ENCODE measurements at places on chromosomes 16 and 17. TPM values are rescaled to one million over a fixed set of nuclear protein-coding genes. Genes with fewer than 3 reads are reported as not detected.

- H3K27me3 ChIP-seq = no peaks in the 10 kb centered on the region
- no peak overlapping the region for H3K4me3 ChIP-seq
- no peak for DNase-seq
Observed at GRCh38 chr16:16067127-16067526, 117.7 kb downstream of the ABCC1 start.

GRCh38 chr16:4240624-4241023 lies 1.3 kb downstream of the SRL start:
- H3K4me3 ChIP-seq = no peak overlapping the region
- no peaks in the 10 kb centered on the region for H3K36me3 ChIP-seq
- no peaks in the 10 kb centered on the region for H3K27me3 ChIP-seq
- DNase-seq = no peak
- no peaks in the 10 kb centered on the region for H3K4me1 ChIP-seq
- H3K27ac ChIP-seq = no peak overlapping the region

- no peak overlapping the region for H3K4me3 ChIP-seq
- H3K27me3 ChIP-seq = peaks cover 17% of the 10 kb centered on the region
- H3K27ac ChIP-seq = no peak overlapping the region
- H3K4me1 ChIP-seq = no peaks in the 10 kb centered on the region
- H3K36me3 ChIP-seq = no peaks in the 10 kb centered on the region
Observed at GRCh38 chr16:89000207-89000959, 23.4 kb upstream of the CBFA2T3 start.

- H3K4me1 ChIP-seq = no peaks in the 10 kb centered on the region
- DNase-seq = no peak
- no peak overlapping the region for H3K4me3 ChIP-seq
- peaks cover 5% of the 10 kb centered on the region for H3K36me3 ChIP-seq
- H3K27ac ChIP-seq = no peak overlapping the region
Observed at GRCh38 chr17:80839970-80840369, 151.7 kb upstream of the CHMP6 start.

DNA sequence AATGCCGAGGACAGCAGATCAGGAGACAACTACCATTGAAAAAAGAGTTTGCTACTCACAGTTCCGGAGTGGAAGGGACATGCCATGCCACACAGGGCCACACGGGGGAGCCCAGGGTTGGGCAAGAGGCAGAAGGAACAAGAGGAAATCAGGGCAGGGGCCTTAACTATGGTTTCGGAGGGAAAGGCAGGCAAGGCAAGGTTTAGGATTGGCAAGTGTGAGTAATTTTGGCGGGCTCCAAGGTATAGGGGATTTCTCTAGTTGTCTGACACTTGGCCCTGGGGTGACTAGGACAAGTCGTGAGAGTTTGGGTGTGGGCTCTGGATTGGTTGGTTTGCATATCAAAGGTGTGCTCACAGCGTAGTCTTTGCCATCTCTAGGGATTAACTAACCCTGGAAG lies 27.0 kb upstream of the NTN1 start:
- DNase-seq = peak; percentile 98
- no peaks in the 10 kb centered on the region for H3K4me1 ChIP-seq
- no peaks in the 10 kb centered on the region for H3K36me3 ChIP-seq

DNA sequence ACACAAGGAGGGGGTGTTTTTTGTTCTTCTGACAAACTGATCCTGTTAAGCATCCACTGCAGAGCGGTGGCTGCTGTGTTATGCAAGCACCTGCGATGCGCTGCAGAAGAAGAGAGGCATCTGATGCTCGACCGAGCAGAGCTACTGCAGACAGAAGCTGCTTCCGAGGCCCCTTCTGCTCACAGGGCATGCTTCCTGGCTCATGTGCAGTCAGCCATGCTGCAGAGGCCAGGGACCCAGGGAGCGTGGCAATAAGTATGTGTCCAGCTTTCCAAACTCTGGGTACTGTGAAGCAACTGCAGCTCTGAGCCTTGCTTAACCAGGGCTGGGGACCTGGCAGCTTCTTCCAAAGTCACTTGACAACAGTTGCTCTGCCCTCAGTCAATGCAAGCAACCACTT lies 448.6 kb upstream of the RBFOX1 start:
- no peak overlapping the region for H3K4me3 ChIP-seq
- no peaks in the 10 kb centered on the region for H3K36me3 ChIP-seq
- no peaks in the 10 kb centered on the region for H3K27me3 ChIP-seq
- no peak overlapping the region for H3K27ac ChIP-seq
- no peaks in the 10 kb centered on the region for H3K4me1 ChIP-seq

- H3K36me3 ChIP-seq = no peaks in the 10 kb centered on the region
- H3K27me3 ChIP-seq = no peaks in the 10 kb centered on the region
- DNase-seq = no peak
- H3K4me1 ChIP-seq = no peaks in the 10 kb centered on the region
Observed at GRCh38 chr17:59848385-59848668, 44.4 kb downstream of the TUBD1 start.

- H3K4me3 ChIP-seq = no peak overlapping the region
- H3K27ac ChIP-seq = no peak overlapping the region
- no peaks in the 10 kb centered on the region for H3K36me3 ChIP-seq
- H3K27me3 ChIP-seq = no peaks in the 10 kb centered on the region
- peaks cover 7% of the 10 kb centered on the region for H3K4me1 ChIP-seq
Observed at GRCh38 chr17:72838068-72838467, 254.4 kb downstream of the SLC39A11 start.

GRCh38 chr17:66002063-66002585 lies 189.8 kb downstream of the CEP112 start:
- H3K4me1 ChIP-seq = no peaks in the 10 kb centered on the region
- H3K27ac ChIP-seq = no peak overlapping the region
- H3K4me3 ChIP-seq = no peak overlapping the region
- DNase-seq = no peak
- no peaks in the 10 kb centered on the region for H3K27me3 ChIP-seq

- H3K36me3 ChIP-seq = peaks cover 25% of the 10 kb centered on the region
- peak within 1 kb of the TSS; percentile 87 for H3K27ac ChIP-seq
- peak; percentile 92 for DNase-seq
- peaks cover 2% of the 10 kb centered on the region for H3K4me1 ChIP-seq
- peaks cover 16% of the 10 kb centered on the region for H3K27me3 ChIP-seq
Observed at GRCh38 chr17:38704606-38705522, at the start of gene MLLT6. TSS of gene MLLT6 (plus strand) at chr17:38705273. CDS start at chr17:38705633, 360 bp downstream.

GRCh38 chr16:55081622-55082590 lies 151.2 kb downstream of the IRX5 start:
- H3K36me3 ChIP-seq = no peaks in the 10 kb centered on the region
- H3K27me3 ChIP-seq = no peaks in the 10 kb centered on the region
- no peaks in the 10 kb centered on the region for H3K4me1 ChIP-seq
- H3K4me3 ChIP-seq = no peak overlapping the region
- DNase-seq = peak; percentile 11

GRCh38 chr17:80111702-80112470 lies 10.5 kb downstream of the GAA start:
- H3K27ac ChIP-seq = no peak overlapping the region
- DNase-seq = peak; percentile 78
- H3K4me1 ChIP-seq = no peaks in the 10 kb centered on the region
- H3K36me3 ChIP-seq = peaks cover 6% of the 10 kb centered on the region
- H3K27me3 ChIP-seq = no peaks in the 10 kb centered on the region

- H3K36me3 ChIP-seq = peaks cover under 1% of the 10 kb centered on the region
- H3K4me1 ChIP-seq = peaks cover 12% of the 10 kb centered on the region
- DNase-seq = peak; percentile 70
- peak overlapping the region; percentile 83 for H3K4me3 ChIP-seq
- H3K27ac ChIP-seq = no peak overlapping the region
Observed at GRCh38 chr16:11669380-11670146, 1.3 kb downstream of the SNN start.

DNA sequence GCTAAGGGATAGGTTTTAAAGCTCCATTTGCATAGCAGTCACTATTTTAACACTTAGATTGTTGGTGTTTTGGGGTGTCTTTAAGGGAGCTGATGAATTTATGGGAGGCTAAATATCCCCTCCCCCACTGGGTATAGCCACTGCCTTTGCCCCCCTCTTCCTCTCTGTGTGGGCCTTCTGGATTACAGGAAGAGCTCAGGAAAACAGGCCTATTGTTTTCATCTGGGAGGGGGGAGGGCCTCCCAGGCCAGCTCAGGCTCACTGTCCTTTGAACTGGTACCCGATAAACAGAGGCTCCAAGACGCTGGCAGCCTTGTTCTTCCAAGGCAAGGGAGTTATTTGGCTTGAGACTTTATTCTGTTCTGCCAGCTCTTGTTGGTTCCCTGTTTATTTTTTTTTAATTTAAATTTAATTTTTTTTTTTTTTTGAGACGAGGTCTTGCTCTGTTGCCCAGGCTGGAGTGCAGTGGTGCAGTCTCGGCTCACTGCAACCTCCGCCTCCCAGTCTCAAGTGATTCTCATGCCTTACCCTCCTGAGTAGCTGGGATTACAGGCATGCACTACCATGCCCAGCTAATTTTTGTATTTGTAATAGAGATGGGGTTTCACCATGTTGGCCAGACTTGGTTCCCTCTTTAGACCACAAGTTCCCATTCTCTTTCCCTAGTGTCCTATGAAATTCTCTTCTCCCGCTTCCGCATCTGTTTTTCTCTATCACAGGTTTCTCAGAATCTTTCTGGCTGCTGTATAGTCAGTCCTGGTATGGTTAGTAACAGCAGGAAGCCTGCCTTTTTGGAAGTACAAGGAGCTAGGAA lies 25.1 kb downstream of the MINK1 start:
- peaks cover 11% of the 10 kb centered on the region for H3K4me1 ChIP-seq
- H3K27ac ChIP-seq = peak overlapping the region; percentile 24
- peak; percentile 66 for DNase-seq
- H3K4me3 ChIP-seq = no peak overlapping the region
- no peaks in the 10 kb centered on the region for H3K27me3 ChIP-seq
- peaks cover 7% of the 10 kb centered on the region for H3K36me3 ChIP-seq

DNA sequence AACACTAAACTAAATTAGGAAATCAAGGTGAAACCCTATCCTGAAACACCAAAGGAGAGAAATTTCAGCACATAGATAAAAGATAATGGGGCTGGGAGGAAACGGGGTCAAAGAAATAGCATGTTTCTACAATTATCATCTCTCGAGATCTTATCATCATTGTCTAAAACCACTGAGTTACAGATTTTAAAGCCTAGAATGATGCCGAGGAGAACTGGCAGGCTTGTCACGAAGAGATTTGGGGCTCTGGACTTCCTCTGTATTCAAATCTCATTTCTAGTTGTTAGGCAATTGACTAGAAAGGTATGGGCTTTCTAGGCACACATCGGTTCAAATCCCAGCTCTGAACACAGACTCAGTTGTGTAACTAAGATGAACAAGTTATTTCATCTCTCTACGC lies 9.3 kb downstream of the PDZD9 start:
- no peak for DNase-seq
- no peaks in the 10 kb centered on the region for H3K27me3 ChIP-seq
- no peaks in the 10 kb centered on the region for H3K4me1 ChIP-seq

GRCh38 chr17:80035937-80036714 lies at the start of gene CCDC40:
TSS of gene CCDC40 (plus strand) at chr17:80036642. CDS start at chr17:80036663, 21 bp downstream.
- H3K4me3 ChIP-seq = peak within 1 kb of the TSS; percentile 95
- H3K27me3 ChIP-seq = no peaks in the 10 kb centered on the region
- DNase-seq = peak; percentile 97
- peaks cover 15% of the 10 kb centered on the region for H3K36me3 ChIP-seq
- peaks cover 3% of the 10 kb centered on the region for H3K4me1 ChIP-seq

DNA sequence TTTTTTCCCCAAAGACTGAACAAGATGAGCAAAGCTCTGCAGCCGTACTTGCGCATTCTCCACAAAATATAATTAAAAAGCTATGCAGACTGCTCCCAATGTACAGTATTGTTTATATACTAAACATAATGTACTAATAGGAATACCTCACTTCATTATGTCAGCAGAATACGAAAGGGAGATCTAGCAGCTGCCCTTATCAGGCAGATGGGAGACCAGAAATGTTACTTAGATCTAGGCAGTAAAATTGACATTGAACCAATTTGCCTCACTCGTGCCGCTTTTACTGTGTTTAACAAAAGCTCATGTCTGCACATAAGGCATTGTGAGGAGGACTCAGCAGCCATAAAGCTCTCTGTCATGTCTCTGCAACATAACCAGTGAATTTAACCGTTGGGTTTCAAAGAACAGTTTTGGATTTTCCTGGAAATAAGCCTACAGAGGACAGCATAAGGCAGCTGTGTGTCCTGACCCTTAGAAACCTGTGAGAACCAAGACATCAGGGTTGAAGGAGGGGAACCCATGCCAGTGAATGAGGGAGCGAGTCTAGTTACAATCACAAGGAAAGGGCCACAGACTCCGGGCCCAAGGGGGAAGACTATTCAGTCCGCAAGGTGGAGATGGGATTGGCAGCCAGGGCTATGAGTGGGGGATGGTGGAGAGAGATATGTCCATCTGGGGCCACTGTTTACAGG lies 71.4 kb downstream of the GNAO1 start:
- no peaks in the 10 kb centered on the region for H3K36me3 ChIP-seq
- DNase-seq = no peak
- no peak overlapping the region for H3K27ac ChIP-seq
- H3K4me1 ChIP-seq = peaks cover 2% of the 10 kb centered on the region

Gene DNASE1L2
- 0.35 TPM for total RNA-seq

Gene TEKT1
- not detected for total RNA-seq

Gene HSPB9
- total RNA-seq = not detected

Gene TP53TG3F
- not detected for total RNA-seq

Gene ABCC6
- 7.8 TPM for total RNA-seq

Gene CES5A
- 0.16 TPM for total RNA-seq

Data from endodermal cell (in vitro differentiated cells).